ENCODE measurements at places on chromosomes 1 and 21. TPM values are rescaled to one million over a fixed set of nuclear protein-coding genes. Genes with fewer than 3 reads are reported as not detected.

DNA sequence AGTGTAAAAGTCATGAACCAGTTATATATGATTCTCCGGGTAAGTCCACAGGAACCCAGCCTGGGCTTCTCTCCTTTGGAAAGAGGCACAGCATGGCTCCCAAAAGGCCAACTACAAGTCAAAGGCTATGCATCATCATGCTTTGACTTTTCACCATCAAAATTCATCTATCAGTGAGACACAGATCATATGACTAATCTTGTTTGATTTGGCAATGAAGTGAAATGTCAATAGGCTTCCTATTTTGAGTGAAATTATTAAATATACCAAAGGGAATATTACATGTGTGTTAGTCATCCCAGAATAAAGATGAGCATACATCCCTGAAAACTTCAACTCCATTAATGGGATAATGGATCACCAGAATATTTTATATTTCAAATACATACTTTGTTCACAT, 83.5 kb upstream of the ADGRL2 start:
- DNase-seq, result no peak

DNA sequence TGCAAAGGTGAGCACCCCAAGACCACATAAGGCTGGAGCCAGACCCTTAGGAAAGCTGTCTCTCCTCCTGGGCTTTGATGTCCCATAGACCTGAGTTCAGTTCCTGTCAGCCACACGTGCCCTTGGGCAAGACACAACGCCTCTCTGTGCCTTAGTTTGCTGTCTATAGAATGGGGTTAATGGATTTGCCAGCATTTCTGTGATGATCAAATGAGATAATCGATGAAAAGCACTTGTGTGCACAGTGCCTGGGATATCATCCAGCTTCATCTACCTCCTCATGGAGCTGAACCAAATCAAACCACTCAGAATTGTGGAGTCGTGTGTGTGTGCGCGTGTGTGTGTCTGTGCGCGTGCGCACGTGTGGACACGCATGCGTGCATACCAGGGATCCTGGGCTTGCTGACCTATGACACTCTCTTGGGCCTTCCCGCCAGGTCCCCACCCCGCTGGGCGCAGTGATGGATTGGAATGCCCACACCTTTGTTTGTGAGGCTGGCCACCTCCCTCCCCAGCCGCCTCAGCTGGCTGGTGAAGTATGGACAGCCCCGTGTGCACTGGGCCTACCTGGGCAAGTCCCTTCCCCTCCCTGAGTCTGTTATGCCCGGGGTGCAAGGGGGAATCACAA, 5.2 kb downstream of the TTC22 start:
- DNase-seq, result no peak

- peak; percentile 53 for DNase-seq
Measured at GRCh38 chr1:9689011-9689706, 37.6 kb downstream of the PIK3CD start.

GRCh38 chr1:109091078-109091838, 694 bp downstream of the TMEM167B start:
- no peak for DNase-seq

GRCh38 chr21:33255404-33255803, 10.8 kb upstream of the IL10RB start:
- DNase-seq, result no peak

The ZFP69B gene
- 3.0 TPM for total RNA-seq

The CDC7 gene
- total RNA-seq, result 40.8 TPM

Measured in G401 (cell line).